ENCODE measurements at places on chromosomes 4 and X.

- no peak for DNase-seq
These were observed at the start of gene ITIH6 for GRCh38 chrX:54798137-54798536. TSS of gene ITIH6 (minus strand) at chrX:54798255. CDS start at chrX:54798210, 45 bp downstream.

DNA sequence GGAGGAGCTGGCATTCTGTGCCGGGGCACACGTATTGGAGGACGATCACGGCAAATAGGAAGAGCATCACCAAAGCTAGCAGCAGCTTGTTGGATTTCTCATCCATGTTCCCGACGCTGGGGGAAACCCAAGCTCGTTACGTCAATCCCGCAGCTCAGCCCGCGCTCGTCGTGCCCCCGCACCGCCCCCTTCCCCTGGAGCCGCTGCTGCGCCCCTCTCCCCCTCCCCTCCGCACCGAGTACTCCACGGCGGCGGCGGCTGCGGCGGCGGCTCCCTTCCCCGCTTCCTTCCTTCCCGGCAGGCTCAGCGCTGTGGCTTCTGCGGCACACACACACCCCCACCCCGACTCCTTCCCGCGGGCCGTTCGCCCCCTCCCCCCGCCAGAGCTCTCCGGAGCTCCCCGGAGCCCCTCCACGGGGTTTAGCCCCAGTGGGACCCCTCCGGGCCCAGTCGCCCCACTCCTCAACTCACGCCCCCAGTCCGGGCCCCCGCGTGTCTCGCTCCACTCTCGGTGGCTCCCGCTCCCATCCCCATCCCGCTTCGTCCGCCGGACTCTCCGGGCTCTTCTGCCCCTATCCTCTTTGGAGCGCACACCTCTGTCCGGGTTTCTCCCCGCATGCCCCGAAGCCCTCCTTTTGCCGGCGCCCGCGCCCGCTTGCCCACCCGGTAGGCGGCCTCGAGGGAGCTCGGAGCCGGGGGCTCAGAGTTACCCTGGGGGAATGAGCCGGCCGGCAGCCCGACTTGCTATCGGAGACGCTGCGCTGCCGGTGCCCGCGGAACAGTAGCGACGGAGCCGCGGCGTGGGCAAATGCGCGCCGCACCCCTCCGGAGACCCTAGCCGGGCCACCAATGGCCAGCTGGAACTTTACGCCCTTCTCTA lies 978 bp downstream of the HS6ST2 start:
- DNase-seq, result no peak

- no peak for DNase-seq
These were observed 26.1 kb downstream of the SMARCA5 start for GRCh38 chr4:143539670-143540023.

DNA sequence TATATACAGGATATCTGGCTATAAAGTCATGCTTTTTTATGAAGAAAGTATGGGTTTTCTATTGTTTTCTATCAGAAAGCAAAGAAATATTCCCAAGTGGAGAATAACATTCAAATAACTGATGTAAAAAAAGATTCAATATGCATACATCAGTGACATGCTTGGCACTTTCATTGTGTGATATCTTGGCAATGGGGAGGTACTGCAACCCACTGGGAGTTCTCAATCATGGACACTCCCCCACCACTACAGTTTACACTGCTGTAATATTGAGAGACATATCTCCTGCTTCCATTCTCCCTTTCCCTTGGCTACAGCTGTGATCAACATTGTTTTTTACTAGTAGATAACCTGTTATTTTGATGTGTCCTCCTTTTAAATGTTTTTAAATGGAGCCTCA lies 257.8 kb downstream of the CAMK2D start:
- DNase-seq, result no peak

- DNase-seq, result peak; percentile 51
These were observed at the start of gene PCDH18 for GRCh38 chr4:137531986-137532868. TSS of gene PCDH18 (minus strand) at chr4:137532494. CDS start at chr4:137532088, 406 bp downstream.

- DNase-seq, result no peak
These were observed 179.0 kb downstream of the KCNIP4 start for GRCh38 chr4:21769404-21770147.

DNA sequence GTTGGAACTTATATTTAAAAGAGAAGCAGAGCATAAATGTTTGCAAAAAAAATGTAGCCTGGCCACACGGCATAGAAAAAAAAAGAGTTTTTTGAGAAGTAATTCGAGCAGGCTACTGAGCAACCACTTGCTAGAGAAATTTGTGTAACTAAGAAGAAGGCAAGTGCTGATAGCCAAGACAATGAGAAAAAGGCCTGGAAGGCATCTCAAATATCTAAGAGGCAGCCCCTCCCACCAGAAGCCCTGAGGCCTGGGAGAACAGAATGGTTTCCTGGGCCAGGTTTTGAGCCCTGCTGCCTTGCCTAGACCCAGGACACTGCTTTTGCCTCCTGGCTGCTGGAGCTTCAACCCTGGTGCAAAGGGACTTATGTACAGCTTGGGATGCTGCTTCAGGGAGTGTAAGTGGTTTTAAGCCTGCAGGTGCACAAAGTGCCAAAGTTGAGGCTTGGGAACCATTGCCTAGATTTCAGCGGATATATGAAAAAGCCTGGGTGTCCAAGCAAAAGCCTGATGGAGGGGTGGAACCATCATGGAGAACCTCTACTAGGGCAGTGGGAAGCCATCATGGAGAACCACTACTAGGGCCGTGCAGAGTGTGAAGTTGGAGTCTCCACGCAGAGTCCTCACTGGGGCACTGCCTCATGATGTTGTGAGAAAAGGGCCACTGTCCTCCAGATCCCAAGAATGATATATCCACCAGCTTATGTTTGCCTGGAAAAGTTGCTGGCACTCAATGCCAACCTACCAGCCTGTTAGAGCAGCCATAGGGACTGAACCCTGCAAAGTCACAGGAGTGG lies 9.7 kb downstream of the TECRL start:
- DNase-seq, result no peak

- no peak for DNase-seq
These were observed 4.0 kb downstream of the ING2 start for GRCh38 chr4:183508697-183509335.

- no peak for DNase-seq
These were observed 28.5 kb upstream of the WNK3 start for GRCh38 chrX:54386314-54386713.

DNA sequence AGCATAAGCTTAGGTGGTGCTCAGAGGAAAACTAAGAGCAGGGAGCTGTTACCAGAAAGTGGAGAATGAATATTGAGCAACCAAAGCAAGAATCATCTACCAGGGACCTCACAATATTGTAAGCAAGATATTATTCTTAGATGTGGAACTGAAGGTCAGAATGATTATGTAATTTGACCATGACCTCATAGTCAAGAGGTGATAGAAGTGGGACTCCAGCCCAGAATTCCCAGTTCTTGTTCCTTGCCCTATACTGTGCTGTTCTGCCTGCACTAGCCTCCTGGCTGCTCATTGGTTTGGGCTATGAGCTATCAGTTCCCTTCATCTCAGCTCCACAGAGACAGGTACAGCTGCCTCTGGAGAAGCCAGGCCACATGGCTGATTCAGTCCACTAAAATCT lies 229.4 kb downstream of the LDB2 start:
- DNase-seq, result no peak

DNA sequence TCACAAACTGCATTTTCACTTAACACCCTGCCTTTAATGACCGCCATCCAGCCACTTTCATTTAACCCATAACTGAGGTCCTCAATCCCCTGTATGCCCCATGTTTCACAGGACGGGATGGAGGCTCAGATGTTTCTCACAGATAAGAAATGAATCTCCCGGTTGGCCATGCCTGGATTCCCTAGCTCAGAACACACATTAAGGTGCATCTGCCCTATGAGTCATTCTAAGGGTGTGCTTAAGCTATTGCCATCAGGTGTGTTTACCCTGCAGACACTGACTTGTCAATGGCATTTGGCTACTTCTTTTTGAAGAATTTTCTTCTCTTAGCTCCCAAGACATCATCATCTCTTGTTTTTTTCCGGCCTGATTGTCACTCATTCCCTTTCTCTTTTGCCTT lies 222.6 kb upstream of the SMIM31 start:
- no peak for DNase-seq

DNA sequence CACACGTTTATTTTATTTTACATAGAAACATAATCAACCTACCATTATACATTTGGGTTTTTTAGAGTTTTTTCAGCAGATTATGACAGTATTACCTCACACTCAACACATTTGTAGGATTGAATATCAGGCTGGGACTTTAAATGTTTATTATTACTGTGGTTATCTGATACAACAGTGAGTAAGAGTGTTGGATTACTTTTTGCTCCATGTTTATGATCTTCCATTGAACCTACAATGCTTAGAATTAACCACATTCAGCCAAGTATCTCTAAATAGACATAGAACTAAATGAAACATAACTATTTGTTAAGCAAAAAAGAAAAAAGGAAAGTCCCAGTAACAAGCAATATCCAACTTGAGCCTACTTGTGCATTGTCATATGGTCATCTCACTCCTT lies 607.4 kb upstream of the PITX2 start:
- no peak for DNase-seq

GRCh38 chr4:159075531-159075932 lies 27.3 kb upstream of the RAPGEF2 start:
- no peak for DNase-seq

DNA sequence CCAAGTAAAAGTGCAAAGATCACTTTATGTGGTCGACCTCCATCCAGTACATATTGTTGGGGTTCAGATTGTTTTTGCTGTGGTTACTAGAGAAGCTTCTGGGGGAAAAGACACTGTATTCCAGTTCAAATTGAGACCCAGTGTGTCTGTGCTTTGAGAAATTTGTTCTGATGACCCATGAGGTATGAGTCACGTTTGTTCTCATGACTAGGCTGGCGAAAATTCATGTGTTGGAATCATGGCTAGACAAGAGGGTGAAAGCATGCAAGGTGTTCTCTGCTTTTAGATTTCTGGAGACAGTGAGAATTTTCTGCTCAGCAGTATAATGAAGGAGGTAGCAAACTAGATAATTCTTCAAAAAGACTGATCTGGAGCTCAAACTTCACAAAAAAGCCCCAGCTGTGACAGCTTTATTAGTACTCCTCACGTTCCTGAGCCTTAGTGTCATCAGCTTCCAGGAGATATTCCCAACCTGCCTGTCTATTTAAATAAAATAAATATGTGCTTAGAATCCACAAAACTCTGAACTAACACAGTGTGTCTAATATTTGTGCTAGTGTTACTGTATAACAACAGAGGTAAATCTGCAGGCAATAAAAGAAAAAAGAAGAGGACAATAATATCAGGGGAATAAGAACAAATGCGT lies 24.4 kb upstream of the FAM47B start:
- no peak for DNase-seq

- DNase-seq, result no peak
These were observed 108.3 kb downstream of the ANXA10 start for GRCh38 chr4:168200685-168201084.

- no peak for DNase-seq
These were observed 15.3 kb downstream of the COQ2 start for GRCh38 chr4:83269256-83269655.

All from left lobe of liver (tissue), 2 donors.